A549 treated with Hydrocortisone at 1 μM for 4 hours (cell line): ENCODE measurements at places on chromosomes 4 and X. TPM values are rescaled to one million over a fixed set of nuclear protein-coding genes. Genes with fewer than 3 reads are reported as not detected.

Gene DIPK2B
- not detected in 5 replicates for total RNA-seq

Gene YIPF6
- 29.3 to 32.9 TPM (median 32.8 TPM) in 5 replicates for total RNA-seq

Gene NWD2
- total RNA-seq: 0.01 TPM in 2 of 5 replicates, not detected in the others

Gene PCSK1N
- total RNA-seq: 12.9 to 50.9 TPM (median 44.9 TPM) in 5 replicates

Gene CABS1
- total RNA-seq: not detected in 5 replicates

Gene FHIP1A
- total RNA-seq: 0.05 to 0.64 TPM (median 0.17 TPM) in 5 replicates

Gene ASMT
- 0.15 to 0.25 TPM (median 0.17 TPM) in 5 replicates for total RNA-seq

Gene DDIT4L
- 0.21 to 0.40 TPM (median 0.25 TPM) in 5 replicates for total RNA-seq

Gene GPR50
- 0.13 to 0.32 TPM (median 0.24 TPM) in 5 replicates for total RNA-seq

Gene NKX6-1
- total RNA-seq: 0.32 to 0.47 TPM (median 0.41 TPM) in 5 replicates

Gene TSPAN6
- total RNA-seq: 36.5 to 46.4 TPM (median 40.9 TPM) in 5 replicates

Gene MAGEE1
- total RNA-seq: 3.0 to 5.2 TPM (median 4.0 TPM) in 5 replicates

Gene P2RY10
- not detected in 5 replicates for total RNA-seq
